HL-60 (cell line): ENCODE measurements at places on chromosomes 5 and 9.

DNA sequence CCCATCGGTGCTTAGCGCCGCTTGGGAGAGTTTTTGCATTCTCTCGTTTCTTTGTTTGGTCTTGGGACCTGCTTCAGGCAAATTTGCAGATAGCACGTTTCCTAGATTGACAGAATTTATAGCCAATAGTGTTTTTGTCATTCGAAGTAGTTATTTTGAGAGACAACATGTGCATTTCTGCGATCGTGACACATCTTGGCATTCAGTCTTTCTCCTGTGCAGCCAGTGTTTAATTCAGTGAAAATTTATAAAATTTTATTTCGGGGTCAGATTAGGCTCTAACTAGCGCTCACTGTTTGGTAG is 830 bp downstream of the PRRC1 start:
- no peak for DNase-seq

DNA sequence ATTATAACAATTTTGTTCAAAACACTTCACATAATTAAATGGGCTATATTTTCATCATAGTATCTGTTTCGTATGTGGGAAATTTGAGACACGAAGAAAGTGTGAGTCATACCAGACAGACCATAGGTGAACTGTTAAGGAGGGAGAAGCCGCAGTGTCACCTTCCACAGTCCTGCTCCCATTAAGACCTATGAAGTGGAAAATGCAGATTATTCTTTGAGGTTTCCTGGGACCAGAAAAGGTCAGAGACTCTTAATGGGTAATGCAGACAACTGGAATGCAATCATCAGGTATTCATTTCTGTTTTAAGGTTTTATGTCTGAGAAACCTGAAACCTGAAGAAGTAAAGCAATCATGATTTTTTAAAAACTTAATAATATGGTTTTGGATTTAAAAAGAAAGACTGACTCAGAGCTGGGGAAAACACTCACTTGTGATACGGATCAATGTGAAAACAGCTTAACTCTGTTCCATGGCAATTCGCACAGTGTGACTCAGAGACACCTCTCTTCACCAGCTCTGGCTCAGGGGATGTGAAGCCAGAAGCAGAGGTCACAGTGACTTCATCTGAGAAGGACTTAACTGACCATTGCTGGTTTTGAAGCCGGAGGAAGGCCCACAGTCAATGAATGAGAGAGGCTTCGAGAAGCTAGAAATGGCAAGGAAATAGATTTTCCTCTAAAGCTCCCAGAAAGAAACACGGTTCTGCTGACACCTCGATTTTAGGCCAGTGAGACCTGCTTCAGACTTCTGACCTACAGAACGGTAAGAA is 17.2 kb upstream of the GCNT1 start:
- DNase-seq, result no peak

DNA sequence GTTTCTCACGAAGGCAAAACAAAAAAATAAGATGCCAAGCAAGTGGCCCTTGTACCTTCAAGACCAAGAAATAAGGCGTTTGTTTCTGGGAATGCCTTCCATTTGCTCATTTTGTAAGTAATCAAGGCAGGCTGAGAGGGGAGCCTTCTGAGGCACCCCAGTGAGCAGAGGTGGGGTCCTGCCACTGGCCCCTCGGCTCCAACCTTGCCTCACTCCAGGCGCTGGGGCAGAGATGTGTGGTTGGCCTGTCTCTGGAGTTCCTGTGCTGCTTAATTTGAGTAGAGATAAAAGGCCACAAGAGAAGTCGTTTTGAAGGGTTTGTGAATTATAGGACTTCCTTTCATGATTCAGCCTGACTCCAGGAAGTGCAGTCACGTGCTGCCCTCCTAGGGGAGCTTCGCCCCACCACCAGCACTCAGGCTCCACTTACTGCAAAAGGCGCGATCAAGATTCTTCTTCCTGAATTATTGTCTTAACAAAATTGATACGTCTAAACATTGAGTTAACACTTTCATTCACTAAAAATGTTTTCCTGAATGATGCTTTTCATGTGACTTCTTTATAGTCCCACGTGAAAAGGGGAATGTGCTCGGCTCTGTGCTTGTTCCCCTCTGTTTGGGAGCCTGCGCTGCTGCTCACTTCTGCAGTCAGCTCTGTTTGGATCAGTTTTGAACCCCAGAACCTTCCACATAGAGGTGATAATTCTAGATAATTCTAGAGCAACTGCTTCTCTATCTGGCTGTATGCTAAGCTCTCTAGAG is 13.7 kb downstream of the SYK start:
- DNase-seq, result peak; percentile 77

GRCh38 chr5:112210430-112211005 is 208.6 kb downstream of the EPB41L4A start:
- DNase-seq, result no peak

DNA sequence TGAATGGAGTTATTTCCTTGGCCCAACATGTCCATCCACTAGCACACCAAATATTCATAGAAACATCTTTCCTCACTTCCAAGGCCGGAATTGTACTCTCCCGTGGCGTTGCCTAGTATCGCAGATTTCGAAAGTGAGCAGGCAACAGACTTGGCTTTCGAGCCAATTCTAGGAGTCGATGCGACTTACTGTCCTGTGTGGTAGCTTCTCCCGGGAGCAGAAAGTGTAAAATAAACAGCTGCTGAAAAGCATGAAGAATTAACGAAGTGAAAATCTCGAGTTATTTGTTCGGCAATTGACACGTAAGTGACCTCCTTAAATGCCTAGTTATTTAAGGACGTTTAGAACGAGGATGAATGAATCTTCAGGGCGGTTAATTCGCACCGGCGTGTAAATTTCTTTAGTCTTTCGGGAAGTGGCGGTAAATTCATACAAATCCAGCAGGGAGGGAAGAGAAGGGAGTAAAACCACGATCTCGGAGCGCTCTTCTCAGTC is 449 bp upstream of the PCSK5 start:
- DNase-seq, result peak; percentile 18

DNA sequence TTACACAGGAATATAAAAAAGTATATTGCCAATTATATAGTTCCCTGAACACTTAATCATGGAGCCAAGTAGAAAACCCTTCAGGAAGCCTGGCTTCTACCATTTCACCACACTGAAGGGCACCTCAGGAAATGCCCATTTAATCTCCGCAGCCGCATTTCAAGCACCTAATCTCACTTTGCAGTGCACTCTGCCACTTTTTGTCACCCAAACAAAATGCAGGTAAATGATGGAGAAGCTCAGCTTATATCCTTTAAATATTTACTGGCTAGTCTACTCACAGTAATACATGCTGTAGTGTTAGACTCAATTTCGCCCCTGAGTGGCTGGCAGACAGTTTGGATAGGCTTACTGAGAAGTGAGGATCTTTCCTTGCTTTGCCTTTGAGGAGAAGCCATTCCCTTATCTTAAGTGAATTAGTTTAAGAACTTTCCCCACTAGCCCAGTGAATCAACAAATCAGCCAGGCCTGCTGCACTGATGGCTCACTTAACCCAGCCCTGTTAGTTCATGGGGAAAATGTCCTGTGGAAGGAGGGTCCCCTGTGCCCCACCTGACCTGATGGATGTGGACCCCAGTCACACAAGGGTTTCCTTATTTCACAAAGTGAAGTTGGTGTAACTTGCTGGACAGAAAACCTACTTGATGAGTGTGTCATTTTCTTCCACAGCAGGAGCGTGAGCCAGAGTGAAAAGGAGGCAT is 209.7 kb downstream of the CAAP1 start:
- DNase-seq, result no peak

DNA sequence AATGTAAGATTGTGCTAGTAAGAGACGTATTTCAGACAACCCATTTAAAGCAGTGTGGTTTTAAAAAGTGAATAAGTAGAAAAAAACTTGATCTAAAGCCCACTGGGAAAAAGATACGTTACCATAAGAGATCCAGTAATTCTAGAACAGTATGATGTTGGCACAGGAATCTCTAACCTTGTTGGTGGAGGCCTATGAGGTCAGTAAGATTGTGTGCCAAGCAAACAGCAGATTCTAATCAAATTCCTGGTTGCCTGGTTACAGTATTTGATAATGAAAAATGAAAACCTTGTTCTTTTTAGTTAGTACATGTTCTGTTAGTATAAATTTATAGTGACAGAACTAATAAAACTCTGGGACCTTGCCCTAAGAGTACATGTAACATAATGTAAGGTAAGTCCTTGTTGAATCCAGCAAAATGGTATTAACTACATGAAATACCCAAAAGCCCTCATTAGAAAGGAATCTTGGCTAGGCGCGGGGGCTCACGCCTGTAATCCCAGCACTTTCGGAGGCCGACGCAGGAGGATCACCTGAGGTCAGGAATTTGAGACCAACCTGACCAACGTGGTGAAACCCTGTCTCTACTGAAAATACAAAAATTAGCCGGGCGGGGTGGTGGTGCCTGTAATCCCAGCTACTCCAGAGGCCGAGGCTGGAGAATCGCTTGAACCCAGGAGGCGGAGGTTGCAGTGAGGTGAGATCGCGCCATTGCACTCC is 33.2 kb upstream of the DMXL1 start:
- DNase-seq, result no peak

DNA sequence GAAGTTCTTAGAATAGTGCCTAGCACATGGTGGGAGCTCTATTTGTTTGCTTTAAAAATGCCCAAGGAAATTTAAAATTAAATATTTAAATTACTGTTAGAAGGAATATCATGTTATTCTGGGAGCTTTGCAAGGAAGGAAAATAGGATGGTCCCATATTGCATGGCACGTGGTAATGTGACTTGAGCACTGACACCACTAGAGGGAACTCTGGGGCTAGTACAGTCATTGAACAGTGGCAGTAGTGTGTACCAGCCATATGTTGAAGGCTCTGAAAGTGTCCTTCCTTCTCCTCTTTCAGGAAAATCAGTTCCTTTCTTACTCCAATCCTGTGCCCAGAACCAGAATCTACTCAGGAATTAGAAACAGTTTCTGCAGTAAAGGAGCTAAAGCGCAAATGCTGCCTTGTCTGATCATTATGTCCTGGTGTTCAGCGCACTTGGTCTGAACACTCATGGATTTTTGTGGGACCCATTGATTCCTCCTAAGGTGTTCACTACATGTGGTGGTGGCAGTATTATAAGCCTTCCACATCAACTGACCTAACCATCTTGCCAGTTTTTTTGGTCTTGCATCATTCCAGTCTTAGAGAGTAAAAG is 54.1 kb downstream of the GDA start:
- peak; percentile 42 for DNase-seq
